ENCODE measurements at places on chromosomes 1 and 21. TPM values are rescaled to one million over a fixed set of nuclear protein-coding genes. Genes with fewer than 3 reads are reported as not detected.

Gene S100A3
- polyA plus RNA-seq = not detected

Gene FCGR3A
- not detected for polyA plus RNA-seq

Gene LHX4
- polyA plus RNA-seq = not detected

Gene RNPC3
- 61.0 TPM for polyA plus RNA-seq

Gene SH2D2A
- not detected for polyA plus RNA-seq

Gene FCRL4
- polyA plus RNA-seq = not detected

Gene SMPDL3B
- not detected for polyA plus RNA-seq

Gene NEGR1
- polyA plus RNA-seq = 47.4 TPM

Gene NBPF11
- polyA plus RNA-seq = 21.8 TPM

Gene SPRR4
- polyA plus RNA-seq = not detected

Gene KISS1
- polyA plus RNA-seq = not detected

Gene MAP1LC3C
- 0.50 TPM for polyA plus RNA-seq

Gene ETV3L
- not detected for polyA plus RNA-seq

Gene PTGS2
- 0.12 TPM for polyA plus RNA-seq

Gene PCAT6
- 1.5 TPM for polyA plus RNA-seq

Gene FH
- polyA plus RNA-seq = 114 TPM

Gene NBPF14
- polyA plus RNA-seq = 1.4 TPM

Gene GFI1
- not detected for polyA plus RNA-seq
